Dermis blood vessel endothelial cell (primary cell): ENCODE measurements at places on chromosomes 13 and 19. TPM values are rescaled to one million over a fixed set of nuclear protein-coding genes. Genes with fewer than 3 reads are reported as not detected.

Gene MATK
- total RNA-seq: 0.19 and 0.34 TPM in 2 replicates

Gene PABPC3
- total RNA-seq: under 0.01 and 0.14 TPM in 2 replicates

Gene CYP2F1
- total RNA-seq: not detected in 2 replicates

Gene PRR22
- total RNA-seq: 0.51 TPM in 2 replicates

Gene WDR62
- total RNA-seq: 2.2 and 8.0 TPM in 2 replicates

Gene PPM1N
- 0.60 and 1.5 TPM in 2 replicates for total RNA-seq

Gene ADPRHL1
- 1.0 and 1.7 TPM in 2 replicates for total RNA-seq

Gene PTPRS
- total RNA-seq: 17.5 and 26.2 TPM in 2 replicates

Gene ZNF66
- total RNA-seq: 2.5 and 3.9 TPM in 2 replicates

Gene KLF1
- 0.17 TPM in 1 of 2 replicates, not detected in the other for total RNA-seq

Gene PHLDB3
- 34.2 and 49.8 TPM in 2 replicates for total RNA-seq

Gene GARRE1
- total RNA-seq: 62.1 and 68.6 TPM in 2 replicates

Gene WDR88
- not detected in 2 replicates for total RNA-seq

Gene SULT2B1
- total RNA-seq: 0.42 TPM in 1 of 2 replicates, not detected in the other

Gene KLK14
- total RNA-seq: not detected in 2 replicates

Gene NRTN
- 0.42 and 0.85 TPM in 2 replicates for total RNA-seq

Gene RUBCNL
- under 0.01 and 0.05 TPM in 2 replicates for total RNA-seq

Gene PCDH8
- total RNA-seq: under 0.01 TPM in 1 of 2 replicates, not detected in the other

Gene FBXO27
- total RNA-seq: 0.98 and 1.5 TPM in 2 replicates

Gene IFNL1
- not detected in 2 replicates for total RNA-seq

Gene MAP4K1
- total RNA-seq: 0.09 TPM in 1 of 2 replicates, not detected in the other

Gene ADGRE2
- total RNA-seq: 0.09 and 0.17 TPM in 2 replicates

Gene GNG8
- not detected in 2 replicates for total RNA-seq

Gene DNAJC15
- 4.9 and 14.0 TPM in 2 replicates for total RNA-seq

Gene KLHL1
- total RNA-seq: not detected in 2 replicates

Gene MUC16
- total RNA-seq: under 0.01 TPM in 1 of 2 replicates, not detected in the other

Gene FCER2
- total RNA-seq: not detected in 2 replicates

Gene CELF5
- not detected in 2 replicates for total RNA-seq

Gene PSMC4
- total RNA-seq: 95.3 and 145 TPM in 2 replicates

Gene C13orf42
- total RNA-seq: not detected in 2 replicates

Gene TMEM38A
- total RNA-seq: 2.0 and 2.7 TPM in 2 replicates

Gene HIPK4
- total RNA-seq: under 0.01 and 0.05 TPM in 2 replicates

Gene SKA3
- 6.4 and 7.5 TPM in 2 replicates for total RNA-seq

Gene NOSIP
- total RNA-seq: 90.4 and 98.7 TPM in 2 replicates

Gene BBC3
- 24.5 and 26.9 TPM in 2 replicates for total RNA-seq

Gene NLRP5
- total RNA-seq: not detected in 2 replicates

Gene MBD3L5
- not detected in 2 replicates for total RNA-seq

Gene C19orf67
- not detected in 2 replicates for total RNA-seq

Gene C19orf85
- total RNA-seq: not detected in 2 replicates

Gene RASGRP4
- not detected in 2 replicates for total RNA-seq

Gene ANGPTL8
- total RNA-seq: not detected in 2 replicates

Gene PEAK3
- total RNA-seq: 0.17 and 0.19 TPM in 2 replicates

Gene S1PR4
- 2.1 and 2.2 TPM in 2 replicates for total RNA-seq

Gene SIGLEC5
- not detected in 2 replicates for total RNA-seq

Gene LGALS4
- not detected in 2 replicates for total RNA-seq

Gene PSG7
- total RNA-seq: not detected in 2 replicates

Gene TGFBR3L
- 0.19 TPM in 1 of 2 replicates, not detected in the other for total RNA-seq

Gene CEACAM3
- total RNA-seq: not detected in 2 replicates
